ENCODE measurements at places on chromosomes 12 and 14.

- DNase-seq: no peak
Measured at GRCh38 chr12:117980616-117981015, 11.8 kb upstream of the KSR2 start.

DNA sequence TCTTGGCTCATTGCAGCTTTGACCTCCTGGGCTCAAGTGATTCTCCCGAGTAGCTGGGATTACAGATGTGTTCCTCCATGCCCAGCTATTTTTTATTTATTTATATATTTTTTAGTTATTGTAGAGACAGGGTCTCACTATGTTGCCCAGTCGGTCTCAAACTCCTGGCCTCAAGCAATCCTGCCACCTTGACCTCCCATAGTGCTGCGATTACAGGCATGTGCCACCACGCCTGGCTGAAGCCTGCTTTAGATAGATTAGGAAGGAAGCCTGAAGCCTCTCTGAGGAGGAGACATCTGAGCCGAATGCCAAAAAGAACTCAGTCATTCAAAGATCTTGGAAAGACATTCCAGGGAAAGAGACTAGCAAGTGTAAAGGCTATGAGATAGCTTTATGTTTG is 10.2 kb downstream of the INHBC start:
- no peak for DNase-seq

DNA sequence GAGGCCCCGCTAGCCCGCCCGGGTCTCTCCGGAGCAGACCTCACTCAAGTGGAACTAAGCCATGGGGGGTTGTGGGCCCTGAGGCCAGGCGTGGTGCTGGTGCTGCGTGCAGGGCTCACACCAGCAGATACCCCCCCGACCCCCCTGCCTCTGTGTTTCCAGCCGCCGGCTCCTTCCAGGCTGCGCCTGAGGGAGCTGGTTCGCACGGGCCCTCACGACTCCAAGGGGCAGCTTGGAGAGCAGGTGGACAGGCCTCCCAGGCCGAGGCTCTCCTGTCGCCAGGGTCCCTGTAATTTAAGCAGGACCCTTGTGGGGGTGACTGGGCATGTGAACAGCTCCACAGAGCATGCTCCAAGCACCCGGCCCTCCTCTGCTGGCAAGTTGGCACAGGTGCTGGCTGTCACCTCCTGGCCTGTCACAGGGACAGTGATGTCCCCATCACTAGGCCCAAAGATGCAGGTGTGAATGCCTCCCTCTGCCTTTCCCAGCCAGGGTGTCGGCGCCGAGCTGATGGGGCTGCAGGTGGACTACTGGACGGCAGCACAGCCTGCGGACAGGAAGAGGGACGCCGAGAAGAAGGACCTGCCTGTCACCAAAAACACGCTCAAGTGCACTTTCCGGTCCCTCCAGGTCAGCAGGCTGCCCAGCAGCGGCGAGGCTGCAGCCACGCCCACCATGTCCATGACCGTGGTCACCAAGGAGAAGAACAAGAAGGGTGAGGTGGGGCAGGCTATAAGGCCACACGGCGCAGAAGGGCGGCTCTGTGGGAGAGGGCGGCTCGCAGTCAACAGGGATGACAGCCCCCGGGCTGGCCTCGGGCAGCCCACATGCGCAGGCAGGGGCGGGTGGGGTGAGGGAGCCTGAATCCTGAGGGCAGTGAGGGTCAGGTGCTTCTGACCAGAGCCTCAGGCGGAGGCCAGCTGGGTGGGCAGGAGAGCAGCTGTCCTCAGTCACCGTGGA is 5.9 kb upstream of the TEX22 start:
- DNase-seq: no peak

DNA sequence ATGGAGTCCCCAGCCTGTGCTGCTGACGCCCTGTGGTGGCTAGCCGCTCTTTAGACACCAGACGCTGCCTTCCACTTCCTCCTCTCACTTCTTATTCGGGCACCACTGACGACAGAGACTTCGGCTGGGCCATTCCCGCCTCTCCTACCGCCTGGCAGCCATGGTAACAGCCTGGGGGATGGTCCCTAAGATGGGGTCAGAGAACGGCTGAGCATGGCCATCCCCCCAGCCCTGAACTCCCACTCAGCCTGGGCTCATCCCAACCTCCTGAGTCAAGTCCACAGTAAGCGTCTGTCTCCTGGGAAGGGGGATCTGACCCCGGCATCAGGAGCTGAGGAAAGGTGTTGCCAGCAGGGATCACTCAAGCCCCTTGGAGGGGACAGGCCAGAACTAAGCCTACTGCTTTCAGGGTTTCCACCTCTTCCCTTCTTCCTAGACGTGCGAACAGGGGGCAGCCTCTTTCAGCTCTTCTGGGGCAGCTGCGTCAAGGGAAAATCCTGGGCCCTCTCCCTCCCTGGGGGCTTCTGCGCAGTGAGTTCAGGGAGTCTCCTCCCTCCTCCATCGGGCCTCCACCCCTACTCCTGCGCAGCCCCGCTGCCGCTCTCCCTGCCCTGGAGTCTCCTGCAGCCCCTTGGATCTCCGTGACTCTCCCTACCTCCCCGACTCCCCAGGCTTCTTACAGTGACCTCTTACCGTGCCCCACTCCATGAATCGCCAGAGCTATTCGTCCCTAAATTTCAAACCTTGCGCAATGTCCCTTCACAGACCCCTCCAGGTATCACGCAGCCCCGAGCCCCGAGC is 643 bp upstream of the TAMALIN start:
- no peak for DNase-seq

GRCh38 chr14:95240859-95241813 is 78.6 kb downstream of the CLMN start:
- DNase-seq: no peak

DNA sequence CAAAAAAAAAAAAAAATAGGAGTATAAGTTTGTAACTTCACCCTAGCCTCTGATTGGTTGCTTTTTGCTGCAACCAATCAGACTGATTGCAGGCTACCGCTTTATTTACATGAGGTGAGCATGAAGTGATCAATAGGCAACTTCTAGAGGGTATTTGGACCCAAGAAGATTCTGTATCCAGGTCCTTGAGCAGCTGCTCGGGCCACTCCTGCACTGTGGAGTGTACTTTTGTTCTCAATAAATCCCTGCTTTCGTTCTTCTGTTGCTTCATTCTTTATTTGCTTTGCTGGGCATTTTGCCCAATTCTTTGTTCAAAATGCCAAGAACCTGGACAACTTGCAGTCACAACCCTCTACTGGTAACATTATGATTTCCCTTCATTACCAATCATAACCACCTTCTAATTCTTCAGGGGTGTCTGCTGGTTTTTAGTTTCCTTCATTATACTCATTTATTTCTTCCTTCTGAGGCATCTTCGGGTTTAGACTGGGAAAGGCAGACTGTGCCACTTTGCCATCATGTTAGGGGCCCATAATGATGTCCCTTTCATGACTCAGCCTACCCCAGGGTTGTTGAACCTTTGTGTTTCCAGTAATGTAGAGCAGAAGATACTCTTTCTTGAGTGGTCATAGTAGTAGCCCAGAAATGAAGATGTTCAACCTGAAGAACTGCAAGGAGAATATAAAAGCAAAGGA is 43.4 kb upstream of the LIMA1 start:
- DNase-seq: no peak

DNA sequence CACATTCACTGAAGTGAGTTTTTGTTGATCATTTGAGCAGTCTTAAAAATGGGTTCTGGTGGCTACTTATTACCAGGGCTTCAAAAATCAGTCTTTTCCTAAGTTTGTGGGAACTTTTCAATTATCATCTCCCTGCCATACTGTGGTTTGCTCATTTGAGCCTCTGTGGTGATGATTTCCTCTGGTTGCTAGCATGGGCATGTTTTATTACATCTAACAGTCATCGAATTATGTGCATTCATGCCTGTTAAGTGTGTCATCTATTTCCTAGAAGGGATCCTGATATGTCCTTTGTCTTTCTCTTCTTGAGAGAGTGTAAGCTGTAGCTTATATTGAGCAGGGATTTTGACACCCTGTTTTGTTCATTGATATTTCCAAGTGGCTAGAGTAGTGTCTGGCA is 116.8 kb downstream of the WIF1 start:
- DNase-seq: no peak

GRCh38 chr12:13222076-13222475 is 25.6 kb downstream of the EMP1 start:
- DNase-seq: no peak

DNA sequence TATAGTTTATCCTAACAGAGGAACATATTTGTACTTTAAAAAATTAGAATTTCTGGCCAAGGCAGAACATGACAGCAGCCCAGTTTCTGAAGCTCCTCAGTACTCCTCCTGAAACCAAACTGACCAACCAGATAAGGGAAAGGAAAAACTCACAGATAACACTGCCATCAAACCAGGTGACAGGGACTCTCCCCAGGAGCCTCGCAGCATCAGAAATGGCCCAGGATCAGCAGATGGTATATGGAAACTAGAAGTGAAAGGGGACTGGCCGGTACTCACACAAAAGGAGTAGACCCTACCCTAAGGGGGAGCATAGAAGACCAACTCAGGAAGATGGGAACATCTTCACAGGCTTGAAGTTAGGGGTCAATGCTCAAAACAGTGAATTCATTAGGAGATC is 22.0 kb downstream of the GALC start:
- DNase-seq: no peak

GRCh38 chr12:83015390-83016217 is 328.9 kb downstream of the TMTC2 start:
- DNase-seq: no peak

DNA sequence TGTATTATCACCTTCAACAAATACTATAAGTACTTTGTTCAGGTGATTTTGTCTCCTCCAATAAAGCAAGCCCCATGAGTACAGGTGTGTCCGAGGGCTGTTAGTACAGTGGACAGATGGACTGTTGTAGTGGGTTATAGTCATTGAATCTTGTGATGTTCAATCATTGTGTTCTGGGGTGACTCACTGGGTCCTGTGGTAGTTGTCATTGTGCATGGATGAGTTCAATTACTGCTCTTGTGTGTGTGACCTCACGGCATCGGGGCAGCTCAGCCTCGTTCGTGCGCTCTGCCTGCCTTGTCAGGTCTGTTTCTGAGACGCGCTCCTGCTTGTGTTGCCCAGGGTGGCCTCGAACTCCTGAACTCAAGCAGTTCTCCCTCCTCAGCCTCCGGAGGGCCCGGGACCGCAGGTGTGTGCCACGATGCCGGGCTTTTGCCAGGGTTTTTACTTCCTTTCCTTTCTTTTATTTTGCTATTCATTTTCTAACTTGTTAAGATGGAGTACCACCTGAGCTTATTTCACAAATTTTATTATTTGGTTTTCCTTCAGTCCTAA is 72.2 kb downstream of the DDX51 start:
- no peak for DNase-seq

DNA sequence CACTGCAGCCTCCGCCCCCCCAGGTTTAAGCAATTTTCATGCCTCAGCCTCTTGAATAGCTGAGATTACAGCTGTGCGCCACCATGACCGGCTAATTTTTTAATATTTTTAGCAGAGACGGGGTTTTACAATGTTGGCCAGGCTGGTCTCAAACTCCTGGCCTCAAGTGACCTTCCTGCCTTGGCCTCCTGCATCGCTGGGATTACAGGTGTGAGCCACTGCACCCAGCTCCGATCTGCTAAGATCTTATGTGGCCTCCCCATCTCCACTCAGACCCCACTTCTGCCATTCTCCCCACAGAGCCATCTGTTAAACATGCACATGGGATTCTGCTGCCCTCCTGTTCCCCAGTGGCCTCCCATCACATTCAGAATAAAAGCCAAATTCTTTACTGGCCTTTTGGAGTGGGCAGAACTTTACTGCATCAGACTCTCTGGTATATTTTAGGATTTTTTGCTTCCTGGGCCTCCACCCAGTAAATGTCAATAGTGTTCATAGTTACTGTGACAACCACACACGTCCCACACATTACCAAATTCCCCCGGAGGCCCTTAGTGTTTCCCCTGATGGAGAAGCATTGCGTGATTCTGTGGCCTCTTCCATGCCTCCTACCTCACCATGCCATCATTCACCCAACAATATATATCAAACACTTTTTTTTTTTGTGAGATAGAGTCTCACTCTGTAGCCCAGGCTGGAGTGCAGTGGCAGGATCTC is 96.3 kb downstream of the PTPN11 start:
- DNase-seq: no peak

DNA sequence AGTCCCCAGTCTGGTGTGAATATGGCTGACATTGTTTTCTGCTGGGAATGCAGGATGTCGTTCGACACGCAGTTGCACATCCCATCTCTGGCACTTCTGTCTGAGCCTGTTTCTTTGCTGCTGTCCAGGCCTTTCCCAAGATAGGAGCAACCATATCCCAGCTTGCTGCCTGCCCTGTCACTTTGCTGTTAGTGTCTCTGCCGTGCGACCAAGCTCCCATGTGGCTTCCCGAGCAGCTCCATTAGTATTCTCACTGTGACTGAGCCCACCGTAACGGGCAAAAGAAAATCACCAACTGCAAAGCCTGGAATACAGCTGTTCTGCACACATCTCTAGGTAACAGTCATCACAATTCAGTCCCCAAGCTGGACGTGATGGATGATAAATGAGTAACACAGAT is 66.0 kb upstream of the CPSF6 start:
- DNase-seq: no peak

- DNase-seq: no peak
Measured at GRCh38 chr14:94384342-94384741, 4.1 kb downstream of the SERPINA1 start.

- DNase-seq: no peak
Measured at GRCh38 chr12:10115890-10116289, 14.1 kb downstream of the CLEC7A start.

Data from stimulated activated CD8-positive, alpha-beta memory T cell treated with anti-CD3 and anti-CD28 coated beads, Interleukin-4, amount 100 ng/mL, for 1 hour (primary cell).